Activated gamma-delta T cell treated with anti-CD3 and anti-CD28 coated beads, Interleukin-2, amount 50 U/mL, for 16 hours (primary cell): ENCODE measurements at places on chromosomes 4 and X.

DNA sequence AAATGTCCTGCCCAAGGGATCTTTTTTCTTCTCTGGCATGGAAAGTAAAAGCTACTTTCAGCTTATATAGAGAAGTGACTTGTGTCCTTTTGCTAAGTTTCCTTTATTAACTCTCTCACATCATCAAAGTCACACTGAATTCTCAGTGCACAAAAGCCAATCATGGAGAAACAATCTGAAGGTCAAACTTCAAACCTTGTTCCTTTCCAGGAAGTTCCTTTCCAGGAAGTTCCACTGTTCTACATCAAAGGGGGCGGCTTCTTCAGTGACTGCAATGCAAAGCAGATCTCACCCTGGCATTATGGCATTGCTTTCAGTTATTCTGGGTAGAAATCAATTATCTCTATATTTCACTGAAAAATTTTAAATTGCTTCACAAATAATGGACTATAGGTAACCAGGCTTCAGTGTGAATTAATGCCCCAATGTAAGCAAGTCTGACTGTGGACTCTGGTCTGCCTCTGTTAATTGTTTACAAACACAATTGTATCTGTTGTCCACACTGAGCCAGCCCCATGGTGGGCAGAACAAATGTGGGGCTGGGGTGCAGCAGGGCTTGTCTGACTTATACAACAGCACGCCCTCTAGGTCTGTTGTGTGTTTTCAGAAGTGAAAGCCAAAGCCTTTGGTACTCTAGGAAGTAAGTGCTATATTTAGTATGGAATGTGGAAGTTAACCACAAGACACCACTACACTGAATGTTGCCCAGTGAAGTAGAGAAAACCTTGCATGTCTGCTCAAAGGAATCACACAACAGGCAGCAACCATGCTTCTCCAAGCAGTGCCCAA lies 98.8 kb downstream of the CDS1 start:
- DNase-seq: no peak

- no peak for DNase-seq
Observed at GRCh38 chr4:37440501-37440900, 196.0 kb downstream of the NWD2 start.

DNA sequence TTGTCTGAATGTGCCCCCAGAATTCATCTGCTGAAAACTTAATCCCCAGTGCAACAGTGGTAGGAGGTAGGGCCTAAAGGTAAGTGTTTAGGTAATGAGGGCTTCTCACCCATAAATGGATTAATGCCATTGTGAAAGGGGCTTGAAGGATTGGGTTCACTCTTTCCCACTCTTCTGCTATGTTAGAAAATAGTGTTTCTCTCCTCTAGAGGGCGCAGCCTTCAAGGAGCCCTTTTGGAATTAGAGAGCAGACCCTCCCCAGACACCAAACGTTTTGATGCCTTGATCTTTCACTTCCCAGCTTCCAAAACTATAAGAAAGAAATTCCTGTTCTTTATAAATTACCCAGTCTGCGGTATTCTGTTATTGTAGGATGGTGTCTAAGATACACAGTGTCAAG lies 706.4 kb downstream of the SMARCA1 start:
- no peak for DNase-seq

- peak; percentile 22 for DNase-seq
Observed at GRCh38 chrX:153818571-153819383, 11.6 kb downstream of the PDZD4 start.

GRCh38 chr4:2127609-2128332 lies 68.6 kb downstream of the NAT8L start:
- DNase-seq: no peak

DNA sequence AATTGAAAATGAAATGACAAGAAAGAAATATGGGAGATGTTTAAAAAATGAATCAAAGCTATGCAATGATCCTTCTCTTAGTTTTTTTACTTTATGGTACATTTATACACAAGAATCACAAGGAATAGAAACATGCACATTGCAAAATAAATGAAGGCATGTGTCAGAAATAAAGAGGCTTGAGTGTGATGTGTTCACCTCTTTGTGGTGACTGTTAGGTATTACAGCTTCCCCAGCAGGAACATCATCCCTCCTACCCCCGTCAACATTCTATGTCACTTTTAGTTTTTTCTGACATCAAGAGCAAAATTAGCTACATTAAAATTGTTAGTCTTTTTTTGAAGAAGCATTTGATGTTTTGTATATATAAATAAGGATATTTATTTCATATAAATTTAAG lies 214.8 kb downstream of the SLC4A4 start:
- DNase-seq: no peak

GRCh38 chrX:134459683-134460004 lies 321 bp upstream of the HPRT1 start:
- no peak for DNase-seq

GRCh38 chrX:49308604-49309269 lies 5.3 kb downstream of the GAGE10 start:
- no peak for DNase-seq

- no peak for DNase-seq
Observed at GRCh38 chr4:99336553-99336952, 15.4 kb upstream of the ADH1B start.

DNA sequence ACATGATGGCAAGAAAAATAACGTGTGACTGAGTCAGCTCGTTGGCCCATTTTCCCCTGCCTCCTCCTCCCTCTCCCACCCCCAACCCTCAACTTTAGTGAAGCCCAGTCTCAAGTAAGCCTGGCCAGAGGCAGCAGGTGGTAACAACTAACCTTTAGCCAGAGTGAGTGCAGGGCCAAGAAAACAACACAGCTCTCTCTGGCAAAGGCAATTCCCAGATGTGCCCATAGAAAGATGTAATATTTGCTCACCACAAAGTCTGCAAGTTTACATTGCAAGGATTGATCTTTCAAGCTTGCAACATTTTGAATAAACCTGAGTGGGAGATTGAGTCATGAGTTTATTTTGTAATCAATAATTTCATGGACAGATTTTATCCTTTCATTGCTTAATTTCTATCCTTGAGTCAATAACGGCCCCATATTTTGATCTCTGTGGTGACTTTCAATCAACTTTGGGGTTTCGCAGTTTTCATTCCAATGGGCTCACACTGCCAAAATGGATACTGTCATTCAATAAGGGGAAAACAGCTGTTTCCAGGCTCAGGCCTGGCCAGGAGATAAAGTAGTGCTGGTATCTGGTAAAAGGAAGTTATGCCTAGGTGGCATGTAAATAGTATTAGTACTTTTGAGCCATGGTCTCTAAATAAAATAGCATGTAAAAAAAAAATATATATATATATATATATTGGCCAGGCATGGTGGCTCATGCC lies 130.7 kb upstream of the TMEM164 start:
- no peak for DNase-seq

- no peak for DNase-seq
Observed at GRCh38 chr4:14967982-14968381, 34.3 kb upstream of the CPEB2 start.

- DNase-seq: no peak
Observed at GRCh38 chrX:46695491-46695890, 63.4 kb downstream of the SLC9A7 start.

DNA sequence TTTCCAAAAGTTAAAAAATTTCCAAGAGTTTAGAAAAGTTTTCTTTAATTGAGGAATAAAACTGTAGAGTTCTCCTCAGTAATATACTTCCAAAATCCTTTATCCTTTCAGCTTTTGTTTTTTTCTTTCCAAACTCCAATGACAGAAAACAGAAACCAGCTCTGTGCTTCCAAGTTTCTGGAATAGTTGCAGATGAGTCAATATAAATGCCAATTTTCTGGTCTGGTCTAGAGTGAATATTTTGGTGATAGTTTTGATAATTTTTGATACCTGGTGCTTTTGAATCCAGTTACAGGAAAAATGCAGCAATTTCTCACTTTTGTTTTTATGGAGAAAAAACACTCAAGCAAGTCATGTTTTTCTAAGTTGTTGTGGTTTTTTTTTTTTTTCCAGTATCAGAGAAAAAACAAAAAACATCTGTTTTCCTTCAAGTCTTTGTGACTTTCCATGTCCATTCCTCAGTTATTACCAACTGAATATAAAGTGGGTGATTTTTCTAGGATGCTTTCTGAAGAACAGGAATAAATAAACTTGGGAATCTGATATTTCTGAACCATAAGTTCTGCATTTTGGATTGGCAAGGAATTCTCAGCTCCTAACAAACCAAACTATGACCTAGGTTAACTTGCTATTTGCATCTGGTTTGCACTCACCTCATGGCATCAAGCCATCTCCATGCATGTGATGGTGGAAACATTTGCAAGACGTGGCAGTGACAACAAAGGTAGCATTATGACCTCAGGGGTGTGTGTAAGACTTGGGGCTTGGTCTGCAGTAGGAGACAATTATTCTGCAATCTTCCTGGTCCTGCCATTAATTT lies 139.1 kb downstream of the VEGFC start:
- no peak for DNase-seq

DNA sequence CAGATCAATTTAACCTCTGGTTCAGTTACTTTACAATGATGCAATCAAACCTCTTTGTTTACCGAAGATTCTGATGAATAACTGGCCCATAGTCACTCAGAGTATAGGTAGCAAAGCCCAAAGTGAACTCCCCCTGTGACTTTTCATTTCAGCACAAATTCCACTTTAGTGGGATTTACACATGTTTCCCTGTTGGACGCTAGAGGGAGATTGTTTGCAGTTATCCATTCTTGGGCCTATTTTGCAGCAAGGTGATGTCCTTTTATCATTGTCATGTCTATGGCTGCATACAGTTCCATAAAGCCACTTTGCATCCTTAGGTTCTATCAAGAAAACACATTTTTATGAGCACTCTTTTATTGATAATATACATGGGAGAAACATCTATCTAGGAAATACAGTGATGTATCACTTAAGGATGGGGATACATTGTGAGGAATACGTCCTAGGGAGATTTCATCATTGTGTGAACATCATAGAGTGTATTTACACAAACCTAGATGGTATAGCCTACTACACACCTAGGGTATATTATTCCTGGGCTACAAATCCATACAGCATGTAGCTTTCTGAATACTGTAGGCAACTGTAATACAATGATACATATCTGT lies 14.5 kb upstream of the DKK2 start:
- DNase-seq: no peak
